ENCODE measurements at places on chromosomes 7 and 10.
A peak's percentile ranks its signal among the peaks of the same experiment; 100 is the strongest.

DNA sequence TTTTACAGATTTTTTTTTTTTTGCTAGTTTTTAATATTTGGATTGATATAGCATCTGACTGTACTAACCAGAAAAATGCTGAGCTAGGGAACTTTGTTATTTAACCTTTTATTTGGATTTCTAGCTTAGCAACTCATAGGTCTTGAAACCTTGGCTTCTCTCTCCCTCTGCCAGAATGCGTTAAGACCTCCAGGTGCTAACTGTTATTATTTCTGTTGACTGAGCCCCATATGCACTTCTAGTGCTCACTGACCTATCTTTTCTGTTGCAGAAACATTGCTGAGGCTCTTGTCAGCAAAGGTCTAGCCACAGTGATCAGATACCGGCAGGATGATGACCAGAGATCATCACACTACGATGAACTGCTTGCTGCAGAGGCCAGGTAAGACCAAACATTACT is 143.6 kb downstream of the LRRC4 start:
- DNase-seq: no peak

- no peak for DNase-seq
Observed at GRCh38 chr7:5217851-5218331, 27.9 kb downstream of the WIPI2 start.

DNA sequence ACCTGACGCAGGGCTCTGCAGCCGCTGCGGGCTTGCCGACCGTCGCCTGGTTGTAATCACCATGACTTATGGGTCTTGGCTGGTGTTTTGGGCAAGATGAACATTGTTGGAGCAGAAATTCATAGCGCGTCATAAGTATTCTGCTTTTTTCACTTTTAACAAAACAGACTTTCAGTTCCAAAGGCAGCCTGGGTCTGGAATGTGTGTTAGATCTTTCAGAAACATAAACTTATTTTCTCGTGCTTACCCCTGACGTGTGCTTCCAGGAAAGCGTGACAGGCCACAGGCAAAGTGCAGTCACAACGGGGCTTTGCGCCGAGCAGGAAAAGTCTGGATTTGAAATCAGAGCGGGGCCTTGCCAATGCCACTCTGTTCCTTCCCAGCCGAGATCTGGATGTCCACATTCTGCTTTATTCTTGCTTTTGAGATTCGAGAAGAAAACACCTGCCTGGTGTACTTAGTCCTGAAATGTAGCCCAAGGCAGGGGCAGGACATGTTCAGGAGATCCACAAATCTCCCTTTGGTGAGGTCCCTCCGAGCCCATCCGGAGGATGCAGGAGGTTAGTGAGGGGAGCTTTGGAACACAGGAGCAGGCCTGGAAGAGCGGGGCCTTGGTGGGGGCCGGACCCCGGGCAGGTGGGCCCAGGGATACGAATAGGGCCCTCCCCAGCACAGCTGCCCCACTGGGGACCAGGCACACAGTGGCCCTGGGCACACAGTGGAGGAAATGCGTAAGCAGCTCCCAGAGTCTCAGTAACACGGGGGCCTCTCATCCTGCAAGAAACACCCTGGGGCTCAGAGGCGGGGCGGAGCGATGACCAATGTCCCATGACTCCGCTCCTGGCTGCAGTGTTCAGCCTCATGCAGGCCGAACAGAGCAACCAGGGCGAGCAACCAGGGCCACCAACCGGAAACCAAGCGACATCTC is 49.5 kb upstream of the EBF3 start:
- DNase-seq: no peak

- DNase-seq: no peak
Observed at GRCh38 chr7:98664882-98665281, 47.8 kb downstream of the NPTX2 start.

DNA sequence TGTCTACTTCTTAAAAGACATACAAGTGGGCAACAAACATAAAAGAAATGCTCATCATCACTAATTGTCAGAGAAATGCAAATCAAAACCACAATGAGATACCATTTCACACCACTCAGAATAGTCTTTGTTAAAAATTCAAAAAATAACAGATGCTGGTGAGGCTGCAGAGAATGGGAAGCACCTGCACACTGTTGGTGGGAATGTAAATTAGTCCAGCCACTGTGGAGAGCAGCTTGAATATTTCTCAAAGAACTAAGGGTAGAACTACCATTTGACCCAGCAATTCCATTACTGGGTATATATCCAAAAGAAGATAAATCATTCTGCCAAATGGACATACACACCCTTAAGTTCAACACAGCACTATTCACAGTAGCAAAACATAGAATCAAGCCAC is 61.8 kb upstream of the STEAP1 start:
- DNase-seq: no peak

DNA sequence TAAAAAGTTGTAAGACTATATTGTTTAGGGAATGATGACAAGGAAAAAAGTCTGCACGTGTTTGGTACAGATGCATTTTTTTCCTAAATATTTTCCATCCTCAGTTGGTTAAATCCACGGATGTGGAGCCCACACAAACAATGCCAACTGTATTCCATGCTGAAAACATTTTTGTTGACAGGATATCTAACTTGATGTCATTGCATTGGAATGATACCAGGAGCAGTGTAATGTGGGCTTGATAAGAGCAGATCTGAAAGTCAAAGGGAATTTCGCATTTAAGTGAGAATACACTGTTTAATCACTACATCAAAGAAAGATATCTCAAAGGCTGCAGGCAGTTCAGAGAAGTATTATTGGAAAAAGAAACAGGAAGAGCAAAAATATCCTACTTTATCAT is 49.5 kb upstream of the TMEM140 start:
- DNase-seq: no peak

GRCh38 chr10:102870221-102870620 is 951 bp downstream of the AS3MT start:
- no peak for DNase-seq

- DNase-seq: peak; percentile 39
Observed at GRCh38 chr10:24617771-24618396, 105.8 kb downstream of the ARHGAP21 start.

DNA sequence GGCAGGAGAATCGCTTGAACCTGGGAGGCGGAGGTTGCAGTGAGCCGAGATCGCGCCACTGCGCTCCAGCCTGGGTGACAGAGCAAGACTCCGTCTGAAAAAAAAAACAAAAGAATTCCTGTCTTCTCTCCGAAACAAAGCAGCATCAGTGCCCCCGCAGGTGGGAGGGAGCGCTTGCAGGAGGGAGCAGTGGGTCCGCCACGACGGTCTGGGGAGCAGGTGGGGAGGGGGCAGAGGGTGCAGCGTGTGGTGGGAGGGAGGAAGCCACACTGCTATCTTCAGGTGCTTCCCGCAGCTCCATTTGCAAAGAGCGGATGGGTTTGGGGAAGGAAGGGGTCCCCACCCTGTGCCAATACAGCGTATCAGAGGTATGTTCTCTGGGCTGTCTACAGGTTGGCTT is 31.7 kb downstream of the LIMK1 start:
- no peak for DNase-seq

GRCh38 chr10:33193701-33194521 is 140.6 kb downstream of the NRP1 start:
- DNase-seq: no peak

- no peak for DNase-seq
Observed at GRCh38 chr7:116796471-116796870, 65.9 kb upstream of the CAPZA2 start.

- DNase-seq: no peak
Observed at GRCh38 chr7:128170461-128170860, 70.6 kb upstream of the LEP start.

DNA sequence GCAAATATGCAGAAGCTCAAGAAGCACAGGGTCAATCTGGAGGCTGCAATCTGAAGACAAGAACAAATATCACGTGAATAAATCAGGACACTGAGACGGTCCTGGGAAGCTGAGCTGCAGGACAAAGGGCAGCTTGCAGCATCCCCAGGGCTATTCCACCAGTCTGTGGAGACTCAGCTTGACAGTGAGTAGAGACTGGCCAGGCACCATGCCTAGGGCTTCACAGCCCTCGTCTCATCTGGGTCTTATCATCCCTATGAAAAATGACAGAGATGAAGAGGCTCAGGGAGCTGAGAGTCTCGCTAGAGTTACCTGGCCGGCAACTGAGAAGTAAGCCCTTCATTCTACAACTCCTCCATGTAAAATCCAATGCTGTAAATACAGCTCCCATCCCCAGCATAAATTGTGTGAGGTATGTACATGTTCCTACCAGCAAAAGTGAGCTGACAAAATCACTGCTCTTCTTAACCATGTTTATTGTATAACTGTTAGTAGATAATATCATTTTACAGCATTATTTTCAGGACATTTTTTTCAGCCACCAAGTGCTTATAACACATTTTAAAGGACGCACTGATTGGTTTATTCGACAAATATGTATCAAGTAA is 186.6 kb upstream of the IGFBP3 start:
- no peak for DNase-seq

- no peak for DNase-seq
Observed at GRCh38 chr7:23622506-23622925, 25.3 kb downstream of the CCDC126 start.

DNA sequence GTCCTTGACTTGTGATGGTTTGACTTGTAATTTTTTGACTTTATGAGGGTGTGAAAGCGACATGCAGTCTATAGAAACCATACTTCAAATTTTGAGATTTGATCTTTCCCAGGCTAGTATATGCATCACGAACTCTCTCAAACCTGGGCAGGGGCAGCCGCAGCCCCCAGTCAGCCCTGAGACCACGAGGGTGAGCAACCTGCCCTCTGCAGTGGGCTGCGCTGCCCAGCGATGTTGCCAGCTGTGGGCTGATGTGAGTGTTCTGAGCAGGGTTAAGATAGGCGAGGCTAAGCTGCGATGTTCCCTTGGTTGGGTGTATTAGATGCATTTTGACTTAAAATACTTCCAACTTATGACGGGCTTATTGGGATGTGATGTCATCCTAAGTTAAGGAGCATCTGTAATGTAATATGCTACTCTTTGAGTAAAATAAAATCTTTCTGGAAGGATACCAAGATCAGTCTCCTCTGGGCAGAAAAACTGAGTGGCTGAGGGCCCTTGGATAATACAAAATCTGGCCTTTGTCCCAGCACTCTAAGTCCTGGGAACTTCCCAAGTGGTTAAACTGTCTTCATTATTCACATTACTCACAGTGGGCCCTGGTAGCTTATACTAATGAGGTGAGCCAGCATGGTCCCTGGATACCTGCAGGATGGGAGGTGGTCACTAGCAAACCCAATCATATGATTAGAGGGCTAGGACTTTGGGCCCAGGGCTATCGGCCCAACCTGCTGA is 28.4 kb upstream of the CNPY1 start:
- no peak for DNase-seq

DNA sequence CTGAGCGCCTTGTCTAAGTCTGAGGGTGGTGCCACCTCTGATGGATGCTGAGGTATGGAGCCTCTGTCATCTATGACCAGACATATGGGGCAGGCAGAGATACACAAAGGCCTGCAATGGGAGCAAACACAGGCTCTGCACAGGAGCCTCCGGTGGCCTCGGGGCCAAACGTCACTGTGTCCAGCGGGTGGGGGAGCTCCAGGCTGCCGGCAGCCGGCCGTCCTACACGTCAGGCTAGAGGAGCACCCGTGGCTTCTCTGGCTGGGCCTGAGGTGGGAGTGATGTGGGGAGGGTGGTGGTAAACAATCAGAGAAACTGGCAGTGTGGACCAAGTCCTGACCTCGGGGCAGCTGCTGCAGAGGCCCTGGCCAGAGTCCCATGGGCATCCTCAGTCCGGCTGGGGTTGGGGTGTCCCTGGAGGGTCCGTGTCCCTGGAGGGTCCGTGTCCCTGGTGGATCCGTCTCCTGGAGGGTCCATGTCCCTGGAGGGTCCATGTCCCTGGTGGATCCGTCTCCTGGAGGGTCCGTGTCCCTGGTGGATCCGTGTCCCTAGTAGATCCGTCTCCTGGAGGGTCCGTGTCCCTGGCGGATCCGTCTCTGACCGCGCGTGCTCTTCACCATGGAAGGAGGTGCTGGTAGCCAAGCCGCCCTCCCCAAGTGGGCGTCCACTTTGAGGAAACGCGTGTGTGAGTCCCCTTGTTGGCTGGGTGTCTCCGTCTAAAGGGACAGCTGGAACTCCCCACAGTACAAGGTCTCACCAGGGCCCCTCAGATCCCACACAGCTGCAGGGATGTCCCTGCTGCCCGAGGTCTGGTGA is 24.2 kb upstream of the FAM20C start:
- no peak for DNase-seq
